ENCODE measurements at places on chromosomes 1 and 21.
A peak's percentile ranks its signal among the peaks of the same experiment; 100 is the strongest.

DNA sequence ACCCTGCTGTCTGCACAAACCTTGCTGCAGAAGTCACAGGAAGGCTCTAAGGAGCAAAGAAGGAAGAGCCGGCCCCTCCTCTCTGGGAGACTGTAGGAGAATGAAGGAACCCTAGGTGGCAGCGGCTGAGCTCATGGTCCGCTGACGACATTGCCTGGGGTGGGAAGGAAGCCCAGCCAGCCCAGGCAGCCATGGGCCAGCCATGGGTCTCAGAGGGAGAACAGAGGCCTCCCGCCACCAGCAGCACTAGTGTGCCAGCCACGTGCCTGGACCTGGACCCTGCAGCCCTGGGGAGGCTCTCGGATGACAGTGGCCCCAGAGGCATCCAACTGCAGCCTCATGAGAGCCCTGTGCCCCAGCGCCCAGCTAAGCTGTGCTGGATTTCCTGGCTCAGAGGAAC lies 49.2 kb upstream of the POFUT2 start:
- DNase-seq, result peak; percentile 73

- no peak for DNase-seq
Measured at GRCh38 chr1:22296701-22297591, 154.0 kb upstream of the WNT4 start.

DNA sequence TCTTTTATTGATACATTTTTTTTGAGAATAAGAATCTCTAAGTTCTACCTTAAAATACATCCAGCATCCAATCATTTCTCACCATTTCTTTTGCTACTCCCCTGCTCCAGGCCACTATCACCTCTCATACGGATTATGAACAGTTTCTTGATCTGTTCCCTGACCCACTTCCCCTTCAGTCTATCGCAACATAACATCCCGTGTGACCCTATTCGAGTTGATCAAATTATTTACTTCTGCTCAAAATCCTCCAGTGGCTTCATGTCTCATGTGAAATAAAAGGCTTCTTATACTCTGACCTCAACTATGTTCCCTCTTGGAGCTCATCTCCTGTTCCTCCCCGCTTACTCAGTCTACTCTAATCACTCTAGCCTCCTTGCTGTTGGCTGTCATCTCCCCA lies 5.2 kb downstream of the ALG14 start:
- DNase-seq, result no peak

DNA sequence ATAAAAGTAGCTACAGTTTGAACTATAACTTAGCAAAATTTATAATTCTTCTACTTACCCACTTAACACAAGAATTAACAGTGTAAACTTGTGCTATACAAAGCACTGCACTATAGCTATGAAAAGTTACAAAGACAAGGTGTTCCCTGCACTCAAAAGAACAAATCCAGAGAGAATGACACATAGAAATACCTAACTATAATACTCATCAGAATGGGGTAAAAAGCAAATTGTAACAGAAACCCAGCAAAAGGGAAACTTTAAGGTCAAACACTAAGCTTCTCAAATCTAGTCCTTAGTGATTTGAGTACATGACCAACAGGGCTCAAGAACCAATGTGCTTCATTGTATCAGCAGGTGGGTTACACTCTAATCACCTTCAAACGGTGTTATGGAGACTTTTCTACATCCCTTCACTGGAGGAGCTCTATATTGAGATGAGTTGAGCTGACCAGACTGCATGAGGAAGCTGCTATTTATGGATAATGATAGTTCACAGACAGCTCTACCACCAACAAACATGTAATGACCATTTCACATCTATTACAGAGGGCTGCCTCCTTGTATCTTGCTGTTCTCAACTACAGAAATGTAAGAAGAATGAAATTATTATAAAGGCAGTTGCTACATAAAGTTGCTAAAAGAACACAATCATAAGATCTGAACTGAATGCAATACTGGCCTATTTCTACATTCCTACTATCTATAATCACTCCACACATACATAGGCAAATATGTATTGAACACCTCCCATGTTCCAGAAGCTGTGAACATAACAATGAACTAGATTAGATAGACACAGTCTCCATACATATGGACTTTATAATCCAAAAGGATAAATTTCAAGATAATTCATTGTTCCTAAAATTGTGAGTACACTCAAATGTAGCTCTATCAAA lies 47.6 kb downstream of the PIK3R3 start:
- DNase-seq, result peak; percentile 29

DNA sequence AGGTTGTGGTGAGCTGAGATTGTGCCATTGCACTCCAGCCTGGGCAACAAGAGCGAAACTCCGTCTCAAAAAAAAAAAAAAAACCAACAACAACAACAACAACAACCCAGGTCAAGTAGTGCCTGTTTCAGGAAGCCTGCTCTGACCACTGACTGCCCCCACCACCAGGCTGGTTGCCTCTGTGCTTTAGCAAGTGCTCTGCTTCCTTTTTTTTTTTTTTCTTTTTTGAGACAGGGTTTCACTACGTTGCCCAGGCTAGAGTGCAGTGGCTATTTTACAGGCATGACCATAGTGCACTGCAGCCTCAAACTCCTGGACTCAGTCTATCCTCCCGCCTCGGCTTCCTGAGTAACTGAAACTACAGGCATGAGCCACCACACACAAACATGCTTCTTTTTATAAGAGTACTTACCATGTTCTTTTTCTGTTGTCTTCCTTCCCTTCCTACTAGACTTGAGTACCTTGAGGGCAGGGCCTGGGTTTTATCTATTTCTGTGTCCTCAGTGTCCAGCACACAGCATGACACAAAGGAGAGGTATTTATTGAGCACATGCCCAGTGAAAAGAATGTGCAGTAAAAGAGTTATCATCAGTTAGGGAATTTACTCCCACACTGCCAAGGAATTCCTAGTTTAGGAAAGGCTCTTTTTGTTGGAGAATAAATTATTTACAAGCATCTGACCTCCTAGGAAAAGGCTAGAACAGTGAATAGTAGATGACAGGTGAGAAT lies 9.9 kb upstream of the COA7 start:
- peak; percentile 81 for DNase-seq

DNA sequence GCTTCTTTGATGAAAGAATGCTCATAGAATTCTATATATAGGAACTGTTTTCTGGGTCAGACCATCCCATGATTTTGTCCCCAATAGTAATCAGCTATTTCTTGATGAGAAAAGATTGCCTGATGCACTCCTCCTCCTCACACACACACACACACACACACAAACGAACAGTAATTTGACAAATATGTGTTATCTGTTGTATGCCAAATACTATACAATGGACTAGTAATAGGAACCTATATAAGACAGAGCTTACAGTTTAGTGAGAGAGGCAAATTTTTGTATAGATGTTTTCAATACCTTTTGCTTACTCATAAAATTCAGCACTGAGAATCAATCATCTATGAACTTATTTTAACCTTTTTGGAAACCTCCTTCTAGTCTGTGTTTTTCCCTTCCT lies 76.8 kb downstream of the PLA2G4A start:
- DNase-seq, result no peak

DNA sequence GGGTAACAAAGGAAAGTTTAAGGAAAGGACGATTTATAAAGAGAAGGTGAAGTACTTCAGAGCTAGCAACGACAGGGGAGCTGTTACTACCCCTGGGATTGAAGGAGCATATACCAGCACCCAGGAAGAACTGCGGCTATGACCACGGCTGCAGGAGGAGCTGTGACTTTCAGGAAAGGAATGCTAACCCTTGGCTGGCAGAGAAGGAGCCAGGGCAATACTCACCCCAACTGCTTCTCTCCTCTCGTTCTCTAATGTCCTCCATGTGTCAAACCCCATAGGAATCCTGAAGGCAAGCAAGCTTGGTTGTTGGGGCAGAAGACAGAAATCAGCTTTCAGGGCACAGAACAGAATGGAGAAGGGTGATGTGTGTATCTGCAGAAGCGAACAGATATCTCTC lies 120.5 kb downstream of the TMEM53 start:
- peak; percentile 85 for DNase-seq

DNA sequence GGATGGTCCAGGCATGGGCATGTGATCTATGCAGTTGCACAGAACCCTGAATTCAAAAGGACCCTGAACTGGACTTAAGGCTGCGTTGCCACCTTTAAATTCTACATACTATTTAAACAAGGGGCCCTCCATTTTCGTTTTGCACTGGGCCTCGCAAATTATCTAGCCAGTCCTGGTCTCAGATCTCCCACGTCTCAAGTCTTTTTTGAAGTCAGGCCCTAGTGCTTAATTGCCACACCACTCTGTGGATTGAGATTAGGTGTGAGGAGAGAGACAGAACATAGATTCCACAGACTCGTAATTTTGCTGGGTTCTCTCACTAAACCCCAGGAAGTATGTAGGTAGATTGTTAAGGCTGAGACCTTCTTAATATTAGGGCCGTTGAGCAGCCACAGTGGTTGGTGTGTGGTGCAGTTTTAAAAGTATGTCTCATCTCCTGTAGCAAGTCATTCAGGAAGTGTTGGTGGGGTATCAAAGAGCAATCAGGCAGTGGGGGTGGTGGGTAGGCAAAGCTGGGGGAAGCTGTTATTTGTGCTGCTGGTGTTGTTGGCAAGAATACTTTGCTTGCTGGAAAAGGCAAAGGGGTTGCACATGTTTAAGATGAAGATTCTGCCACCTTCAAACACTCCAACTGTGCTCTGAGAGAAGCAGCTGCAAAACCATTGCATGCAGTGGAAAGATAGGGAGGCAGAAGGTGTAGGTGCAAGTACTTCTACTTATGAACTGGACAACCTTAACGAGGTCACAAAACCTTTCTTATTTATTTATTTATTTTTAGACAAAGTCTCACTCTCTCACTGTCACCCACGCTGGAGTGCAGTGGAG lies 11.2 kb downstream of the CD84 start:
- no peak for DNase-seq

GRCh38 chr1:30908696-30909364 lies at the start of gene SDC3:
Gene SDC3, minus strand, starts transcription at chr1:30908758. Its CDS starts 172 bp downstream, at chr1:30908586.
- DNase-seq, result peak; percentile 72

- DNase-seq, result peak; percentile 32
Measured at GRCh38 chr21:31909153-31910073, 36.6 kb downstream of the HUNK start.

- DNase-seq, result peak; percentile 21
Measured at GRCh38 chr1:38489844-38490270, 369.7 kb downstream of the RRAGC start.

- no peak for DNase-seq
Measured at GRCh38 chr1:34839526-34840305, 19.8 kb downstream of the SMIM12 start.

DNA sequence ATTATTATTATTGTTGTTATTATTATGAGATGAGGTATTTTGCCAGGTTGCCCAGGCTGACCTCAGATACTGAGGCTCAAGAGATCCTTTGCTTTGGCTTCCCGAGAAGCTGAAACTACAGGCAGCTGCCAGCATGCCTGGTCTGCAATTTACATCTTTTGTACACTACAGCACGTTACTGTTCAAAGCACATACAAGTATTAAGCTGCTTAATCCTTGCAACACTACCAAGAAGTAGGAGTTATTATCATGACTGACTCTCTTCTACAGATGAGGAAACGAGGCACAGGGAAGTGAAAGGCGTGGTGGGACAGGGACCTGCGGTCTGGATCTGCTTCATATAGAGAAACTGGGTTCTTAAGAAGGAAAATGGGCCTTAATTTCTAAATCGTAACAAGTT lies 11.6 kb downstream of the ERG start:
- no peak for DNase-seq

GRCh38 chr1:57616921-57617320 lies 193.1 kb upstream of the DAB1 start:
- DNase-seq, result no peak

- no peak for DNase-seq
Measured at GRCh38 chr1:97412737-97413136, 508.1 kb downstream of the DPYD start.

GRCh38 chr1:110434946-110435345 lies 16.0 kb upstream of the PROK1 start:
- no peak for DNase-seq

DNA sequence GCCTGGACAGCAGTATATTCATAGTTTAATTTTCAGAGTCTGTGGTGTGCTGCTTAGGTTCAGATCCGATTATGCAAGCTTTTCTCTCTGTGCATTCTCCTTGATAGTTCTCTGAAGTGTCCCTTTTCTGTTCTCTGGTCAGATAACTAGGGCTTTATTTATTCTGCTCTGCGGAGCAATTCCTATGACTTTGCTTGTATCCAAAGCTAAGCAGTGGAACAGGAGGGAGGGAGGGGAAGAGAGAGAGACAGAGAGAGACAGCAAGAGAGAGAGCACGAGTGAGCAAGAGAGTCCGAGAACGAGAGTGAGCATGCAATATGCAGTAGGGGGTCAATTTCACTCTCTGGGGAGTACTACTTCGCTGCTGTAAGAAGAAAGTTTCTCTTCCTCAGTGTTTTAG lies 113.3 kb downstream of the XPR1 start:
- no peak for DNase-seq

- no peak for DNase-seq
Measured at GRCh38 chr1:230120921-230121381, 53.9 kb downstream of the GALNT2 start.

DNA sequence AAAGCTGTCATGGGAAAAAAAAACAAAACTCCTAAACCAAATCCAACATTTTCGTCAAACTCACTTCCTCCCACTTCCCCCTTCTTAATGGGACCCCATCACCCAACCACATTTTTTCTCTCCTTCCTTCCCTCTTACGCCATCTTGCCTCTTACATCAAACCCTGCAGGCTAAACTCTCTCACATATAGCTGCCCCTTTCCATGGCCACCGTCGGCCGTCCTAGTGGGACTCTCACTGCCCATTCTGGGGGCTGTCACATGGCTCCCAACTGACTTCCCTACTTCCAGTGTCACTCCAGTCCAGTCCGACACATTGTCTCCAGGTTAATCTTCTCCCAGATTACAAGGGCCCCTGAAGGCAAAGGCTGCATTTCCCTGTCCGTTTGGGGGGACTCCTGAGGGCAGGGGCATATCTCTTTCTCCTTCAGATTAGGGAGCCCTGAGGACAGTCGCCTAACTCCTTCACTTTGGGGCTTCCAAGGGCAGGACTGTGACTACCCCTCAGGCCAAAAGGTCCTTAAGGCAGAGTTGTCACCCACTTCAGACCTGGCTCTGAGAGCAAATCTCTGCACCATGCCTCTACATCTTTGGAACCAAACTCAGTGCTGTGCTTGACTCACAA lies 658 bp downstream of the UBXN11 start:
- no peak for DNase-seq

DNA sequence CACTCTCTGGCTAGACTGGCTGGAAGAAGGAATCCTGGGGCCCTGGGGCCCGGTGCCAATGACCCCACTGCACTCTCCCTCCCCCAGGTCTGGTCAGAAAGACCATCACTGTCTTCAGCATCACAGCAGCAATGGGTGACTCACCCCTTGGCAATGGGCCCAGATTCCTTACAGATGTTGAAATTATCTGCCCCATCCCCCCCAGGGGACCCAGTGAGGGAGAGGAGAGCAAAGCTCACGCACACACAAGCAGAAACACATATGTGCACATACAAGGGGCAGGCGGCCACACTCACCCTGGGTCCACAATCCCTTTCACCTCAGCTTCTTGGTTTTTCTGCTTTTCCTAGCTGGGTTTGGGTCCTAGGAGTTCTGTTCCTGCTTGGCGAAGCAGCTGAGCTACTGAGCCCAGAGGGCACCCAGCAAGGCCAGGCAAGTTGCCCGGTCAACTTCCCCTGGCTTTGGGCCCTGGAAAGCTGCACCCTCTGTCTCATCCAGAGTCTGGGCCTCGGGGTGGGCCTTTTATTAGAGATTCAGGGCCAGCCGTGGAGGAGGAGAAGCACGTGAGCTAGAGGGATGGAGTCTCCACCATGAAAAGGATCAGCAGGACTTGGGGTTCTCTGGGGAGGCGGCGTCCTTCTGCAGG lies 2.6 kb downstream of the COL16A1 start:
- DNase-seq, result peak; percentile 91

GRCh38 chr1:25799935-25800702 lies at the start of gene SELENON:
Gene SELENON, plus strand, starts transcription at chr1:25800193. Its CDS starts 38 bp downstream, at chr1:25800231.
- peak; percentile 73 for DNase-seq

- DNase-seq, result no peak
Measured at GRCh38 chr1:179825206-179825605, 52.4 kb downstream of the TOR1AIP2 start.
